ENCODE measurements at places on chromosomes 5 and 9.

- DNase-seq, result peak; percentile 80
Observed at GRCh38 chr5:177113566-177114424, 19.8 kb upstream of the NSD1 start.

GRCh38 chr5:95042037-95042436 lies 242.9 kb downstream of the MCTP1 start:
- no peak for DNase-seq

DNA sequence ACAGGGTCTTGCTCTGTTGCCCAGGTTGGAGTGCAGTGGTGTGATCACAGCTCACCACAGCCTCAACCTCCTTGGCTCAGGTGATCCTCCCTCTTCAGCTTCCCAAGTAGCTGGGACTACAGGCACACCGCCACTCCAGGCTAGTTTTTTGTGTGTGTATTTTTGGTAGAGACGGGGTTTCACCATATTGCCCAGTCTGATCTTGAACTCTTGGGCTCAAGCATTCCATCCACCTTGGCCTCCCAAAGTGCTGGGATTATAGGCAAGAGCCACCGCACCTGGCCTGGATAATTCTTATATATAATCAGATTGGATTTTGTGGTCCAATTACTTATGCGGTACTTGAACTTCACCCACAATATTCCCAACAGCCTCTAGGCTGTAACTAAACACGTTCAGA lies 19.8 kb downstream of the CCDC69 start:
- DNase-seq, result no peak

GRCh38 chr5:65766175-65766574 lies 44.2 kb downstream of the NLN start:
- DNase-seq, result no peak

DNA sequence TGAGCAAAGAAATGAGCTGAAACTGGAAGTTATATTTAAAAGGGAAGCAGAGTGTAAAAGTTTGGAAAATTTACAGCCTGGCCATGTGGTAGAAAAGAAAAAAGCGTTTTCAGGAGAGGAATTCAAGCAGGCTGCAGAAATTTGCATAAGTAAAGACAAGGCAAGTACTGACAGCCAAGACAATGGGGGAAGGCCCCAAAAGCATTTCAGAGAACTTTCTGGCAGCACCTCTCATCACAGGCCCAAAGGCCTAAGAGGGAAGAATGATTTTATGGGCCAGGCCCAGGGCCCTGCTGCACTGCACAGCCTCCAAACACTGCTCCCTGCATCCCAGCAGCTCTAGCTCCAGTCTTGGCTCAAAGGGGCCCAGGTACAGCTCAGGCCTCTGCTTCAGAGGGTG lies 169.7 kb downstream of the GLIS3 start:
- no peak for DNase-seq

- no peak for DNase-seq
Observed at GRCh38 chr5:120479066-120479465, 15.0 kb downstream of the PRR16 start.

DNA sequence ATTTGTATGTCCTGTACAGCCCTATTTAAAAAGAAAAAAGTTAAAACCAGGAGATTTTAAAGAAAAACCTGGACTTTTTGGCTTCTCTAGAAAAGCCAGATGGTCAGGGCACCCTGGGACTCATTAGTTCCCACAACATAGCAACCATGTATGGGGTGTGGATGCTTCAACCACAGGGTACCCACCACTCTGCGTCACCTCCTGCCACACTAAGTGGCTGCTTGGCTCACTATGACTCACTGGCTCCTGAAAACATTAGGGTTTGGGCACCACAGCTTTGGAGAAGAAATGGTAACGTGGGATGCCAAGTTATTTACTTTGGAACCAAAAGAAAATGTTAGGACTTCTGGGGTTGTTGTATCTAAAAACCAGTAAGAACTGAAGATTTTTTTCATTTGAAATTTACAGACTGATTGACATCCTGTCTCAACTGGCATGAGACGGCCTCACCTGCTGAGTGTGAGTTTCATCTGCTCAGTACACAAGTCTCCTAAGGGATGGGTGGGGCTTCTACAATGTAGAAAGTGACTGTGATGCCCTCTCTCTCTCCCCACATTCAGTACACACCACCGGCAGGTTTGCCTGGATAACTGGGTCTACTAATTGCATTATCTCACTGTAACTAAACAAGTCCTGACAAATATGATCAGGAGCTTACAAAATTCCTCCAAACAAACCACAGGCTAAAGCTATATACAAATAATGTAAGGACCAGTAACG lies 103.9 kb downstream of the ESM1 start:
- no peak for DNase-seq

DNA sequence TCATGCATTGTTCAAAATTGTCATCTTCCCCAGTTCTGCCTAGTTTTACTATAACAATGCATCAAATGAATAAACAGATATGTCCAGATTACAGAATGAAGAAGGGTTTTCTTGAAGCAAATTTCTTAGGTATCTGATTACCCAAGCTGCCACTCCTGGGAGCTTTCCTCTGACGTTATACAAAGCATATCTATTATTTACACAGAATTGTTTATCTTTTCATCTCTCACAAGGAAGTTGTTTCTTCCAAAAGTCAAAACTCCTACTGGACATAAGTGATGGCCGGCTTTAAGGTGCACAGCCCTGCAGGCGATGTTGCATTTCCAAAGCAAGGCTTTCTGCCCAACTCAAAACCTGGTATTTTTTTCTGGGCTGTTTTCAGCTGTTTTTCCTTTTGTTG lies 73.4 kb upstream of the ANKH start:
- DNase-seq, result no peak

DNA sequence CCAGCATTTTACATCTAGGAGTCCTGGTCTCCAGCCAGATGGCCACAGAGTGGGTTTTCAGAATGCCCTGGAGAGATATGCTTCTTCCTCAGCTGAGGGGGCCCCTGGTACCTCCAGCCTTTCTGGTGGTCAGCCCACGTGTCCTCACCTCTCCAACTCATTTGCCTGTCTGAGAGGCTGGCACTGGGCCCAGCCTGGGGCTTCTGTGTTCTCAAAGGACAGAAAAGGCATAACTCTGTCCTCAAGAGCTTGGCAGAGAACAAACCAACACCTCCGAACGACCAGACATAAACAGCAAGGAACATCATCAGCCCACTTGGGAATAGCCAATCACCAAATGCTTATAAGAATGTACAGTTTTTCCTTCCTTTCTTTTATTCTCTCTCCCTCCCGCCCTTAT lies 17.1 kb downstream of the ENG start:
- no peak for DNase-seq

GRCh38 chr5:3512361-3513095 lies 83.1 kb upstream of the IRX1 start:
- DNase-seq, result no peak

GRCh38 chr5:95925378-95925744 lies 36.3 kb downstream of the ELL2 start:
- no peak for DNase-seq

- DNase-seq, result no peak
Observed at GRCh38 chr5:102663749-102664530, 91.2 kb upstream of the PAM start.

DNA sequence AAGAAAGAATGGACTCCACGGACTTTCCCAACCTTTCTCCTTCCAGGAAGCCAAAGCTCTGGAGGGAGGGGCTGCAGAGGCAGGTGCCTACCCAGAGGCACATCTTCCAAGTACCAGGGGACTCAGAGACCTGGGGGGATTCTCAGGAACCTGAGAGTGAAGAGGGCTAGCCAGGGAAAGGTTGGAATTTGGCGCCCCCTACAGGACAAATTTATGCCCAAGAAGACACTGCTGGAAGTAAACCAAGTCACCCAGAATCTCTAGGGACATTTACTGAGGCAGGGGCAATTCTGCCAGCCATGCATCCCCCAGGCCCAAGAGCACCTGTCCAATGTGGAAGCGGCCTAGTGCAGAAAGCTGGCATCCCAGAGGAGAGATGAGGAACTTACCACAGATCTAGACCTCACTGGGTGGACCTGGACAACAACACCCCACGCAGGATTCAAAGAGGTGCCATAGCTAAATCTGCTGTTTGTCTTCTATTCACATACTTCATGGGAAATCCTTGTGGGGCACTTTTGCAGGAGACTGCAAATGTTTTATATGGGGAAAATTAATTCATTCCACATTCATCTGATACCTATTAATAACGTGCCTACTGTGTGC lies 25.9 kb upstream of the IDNK start:
- DNase-seq, result peak; percentile 58

- peak; percentile 22 for DNase-seq
Observed at GRCh38 chr5:141349917-141350619, at the start of gene PCDHGB1. TSS of gene PCDHGB1 (plus strand) at chr5:141350099. CDS start at chr5:141350261, 162 bp downstream.

- DNase-seq, result no peak
Observed at GRCh38 chr9:72139226-72139625, 10.0 kb upstream of the GDA start.

DNA sequence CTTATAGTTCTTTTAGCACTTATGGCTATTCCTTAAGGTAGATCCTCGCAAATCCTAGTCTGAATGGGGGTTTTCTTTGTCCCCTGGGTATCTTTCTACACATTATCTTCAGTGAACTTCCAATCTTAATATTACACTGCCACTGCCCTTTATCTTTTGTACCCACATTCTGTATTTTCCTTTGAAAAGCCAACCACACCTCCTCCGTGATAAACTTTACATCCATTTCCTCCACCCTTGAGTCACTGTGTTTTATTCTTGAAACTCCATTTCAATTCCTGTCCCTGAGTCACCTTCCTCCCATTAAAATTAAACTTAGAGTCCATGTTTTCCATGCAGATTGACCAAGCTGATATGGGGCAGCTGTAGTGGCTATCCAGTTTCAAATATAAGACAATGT lies 43.2 kb upstream of the RICTOR start:
- DNase-seq, result peak; percentile 21

DNA sequence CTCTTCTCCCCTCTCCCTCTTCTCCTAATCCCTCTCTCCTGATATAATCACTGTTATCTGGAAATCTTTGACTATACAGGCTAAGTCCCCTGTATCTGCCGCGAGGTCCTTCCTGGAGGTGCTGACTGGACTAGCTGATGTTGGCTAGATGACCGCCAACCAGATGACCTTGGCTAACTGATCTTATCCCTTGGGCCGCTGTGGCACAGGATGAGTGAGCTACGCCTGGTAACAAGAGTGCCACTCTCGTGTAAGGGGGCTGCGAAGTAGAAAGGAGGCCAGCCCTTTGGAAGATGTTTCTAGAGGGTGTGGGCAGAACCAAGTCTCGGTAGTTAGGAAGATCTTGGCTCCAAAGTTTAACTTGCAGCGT lies 345 bp upstream of the PRRC1 start:
- DNase-seq, result peak; percentile 56

DNA sequence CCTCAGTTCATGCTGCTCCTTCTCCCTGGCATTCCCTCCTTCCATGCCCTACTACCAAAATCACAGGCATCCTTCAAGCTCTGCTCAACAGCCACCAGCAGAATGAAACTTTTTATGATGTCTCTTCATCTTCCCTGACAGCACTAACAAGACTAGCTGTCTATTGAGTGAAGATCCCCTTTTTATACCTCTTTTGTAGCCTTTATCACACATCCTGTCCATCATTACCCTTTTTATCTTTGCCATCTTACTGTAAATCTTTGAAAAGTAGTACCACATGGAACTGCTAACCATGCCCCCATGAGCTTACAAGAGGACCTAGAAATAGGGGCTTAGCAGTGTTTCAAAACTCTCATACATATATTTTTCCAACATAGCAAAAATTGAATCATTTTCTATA lies 10.8 kb upstream of the ADRB2 start:
- no peak for DNase-seq

DNA sequence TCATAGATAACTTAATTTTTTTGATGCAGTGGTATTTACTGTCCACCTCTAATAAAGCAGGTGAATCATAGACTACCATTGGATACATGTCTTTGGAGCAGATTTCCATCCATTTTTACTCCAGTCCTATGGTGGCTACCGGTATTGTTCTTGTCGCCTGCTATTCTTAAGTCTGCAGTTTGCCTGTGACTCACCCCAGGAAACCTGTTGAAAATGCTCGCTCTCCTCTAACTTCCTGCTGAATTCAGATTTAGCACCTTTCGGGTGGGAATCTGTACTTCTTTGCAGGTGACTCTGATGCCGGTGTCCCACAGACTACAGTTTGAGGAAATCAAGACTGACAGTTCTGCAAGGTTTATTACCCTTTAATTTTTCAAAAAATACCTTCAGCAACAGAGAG lies 58.8 kb upstream of the DHFR start:
- peak; percentile 51 for DNase-seq

DNA sequence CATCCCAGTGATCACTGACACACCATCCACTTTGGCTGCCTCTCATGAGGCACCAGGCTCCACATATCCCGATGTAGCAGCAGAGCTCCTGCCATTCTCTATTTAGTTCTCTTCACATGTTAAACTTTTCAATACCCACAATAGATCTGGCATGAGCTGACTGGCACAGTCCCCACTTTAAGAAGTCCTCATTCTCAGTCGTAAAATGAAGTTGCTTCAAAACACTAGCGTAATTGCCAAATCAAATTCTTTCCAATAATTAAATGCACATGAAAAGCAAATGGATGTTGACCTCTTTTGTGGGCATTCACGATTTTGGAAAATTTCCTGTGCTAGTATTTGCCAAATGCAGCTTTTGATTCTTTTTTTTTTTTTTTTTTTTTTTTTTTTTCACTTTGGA lies 32.4 kb downstream of the HAPLN1 start:
- no peak for DNase-seq
